Left cardiac atrium (tissue), 4 donors: ENCODE measurements at places on chromosomes 5 and 9.

DNA sequence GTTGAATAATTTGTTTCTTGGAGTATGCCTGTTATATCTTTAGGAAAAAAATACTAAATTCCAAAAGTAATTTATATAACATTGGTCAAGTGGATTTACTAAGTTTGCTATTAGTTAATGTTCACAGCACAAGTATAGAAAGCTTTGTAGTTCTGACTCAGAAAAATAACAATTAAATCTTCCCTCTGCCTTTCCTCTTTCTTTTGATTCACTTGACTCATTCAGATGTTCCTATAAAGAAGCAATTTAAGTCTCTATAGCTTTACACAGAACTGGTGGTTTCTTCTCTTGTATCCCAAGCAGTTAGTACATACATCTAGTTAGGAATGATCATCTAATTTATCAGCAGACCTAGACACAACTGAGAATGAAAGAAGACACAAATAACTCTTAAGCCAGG lies 4.5 kb upstream of the CDC42SE2 start:
- no peak for DNase-seq

- DNase-seq: no peak
Observed at GRCh38 chr5:181239062-181239663, 4.5 kb downstream of the RACK1 start.

- no peak for DNase-seq
Observed at GRCh38 chr9:131657037-131657377, 82.9 kb downstream of the RAPGEF1 start.

DNA sequence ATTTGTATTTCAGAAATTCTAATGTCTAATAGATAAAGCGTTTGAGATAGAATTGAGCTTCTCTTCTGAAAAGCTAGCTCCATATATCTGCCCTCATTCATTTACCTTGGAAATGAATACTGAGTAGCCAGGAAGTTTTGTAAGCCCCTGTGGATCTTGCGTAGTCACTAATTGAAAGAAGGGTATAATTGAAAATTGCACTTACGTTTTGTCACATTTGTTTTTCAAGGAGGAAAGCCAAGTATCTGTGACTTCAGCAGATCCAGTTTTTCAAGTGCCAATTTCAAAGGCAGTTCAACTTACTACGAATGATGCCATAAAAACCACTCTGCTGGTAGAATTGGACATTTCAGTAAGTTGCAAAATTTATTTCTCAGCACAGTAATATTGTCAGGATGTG lies 14.0 kb downstream of the MTRR start:
- DNase-seq: no peak
